ENCODE measurements at places on chromosomes 3 and 15. TPM values are rescaled to one million over a fixed set of nuclear protein-coding genes. Genes with fewer than 3 reads are reported as not detected.
A peak's percentile ranks its signal among the peaks of the same experiment; 100 is the strongest.

DNA sequence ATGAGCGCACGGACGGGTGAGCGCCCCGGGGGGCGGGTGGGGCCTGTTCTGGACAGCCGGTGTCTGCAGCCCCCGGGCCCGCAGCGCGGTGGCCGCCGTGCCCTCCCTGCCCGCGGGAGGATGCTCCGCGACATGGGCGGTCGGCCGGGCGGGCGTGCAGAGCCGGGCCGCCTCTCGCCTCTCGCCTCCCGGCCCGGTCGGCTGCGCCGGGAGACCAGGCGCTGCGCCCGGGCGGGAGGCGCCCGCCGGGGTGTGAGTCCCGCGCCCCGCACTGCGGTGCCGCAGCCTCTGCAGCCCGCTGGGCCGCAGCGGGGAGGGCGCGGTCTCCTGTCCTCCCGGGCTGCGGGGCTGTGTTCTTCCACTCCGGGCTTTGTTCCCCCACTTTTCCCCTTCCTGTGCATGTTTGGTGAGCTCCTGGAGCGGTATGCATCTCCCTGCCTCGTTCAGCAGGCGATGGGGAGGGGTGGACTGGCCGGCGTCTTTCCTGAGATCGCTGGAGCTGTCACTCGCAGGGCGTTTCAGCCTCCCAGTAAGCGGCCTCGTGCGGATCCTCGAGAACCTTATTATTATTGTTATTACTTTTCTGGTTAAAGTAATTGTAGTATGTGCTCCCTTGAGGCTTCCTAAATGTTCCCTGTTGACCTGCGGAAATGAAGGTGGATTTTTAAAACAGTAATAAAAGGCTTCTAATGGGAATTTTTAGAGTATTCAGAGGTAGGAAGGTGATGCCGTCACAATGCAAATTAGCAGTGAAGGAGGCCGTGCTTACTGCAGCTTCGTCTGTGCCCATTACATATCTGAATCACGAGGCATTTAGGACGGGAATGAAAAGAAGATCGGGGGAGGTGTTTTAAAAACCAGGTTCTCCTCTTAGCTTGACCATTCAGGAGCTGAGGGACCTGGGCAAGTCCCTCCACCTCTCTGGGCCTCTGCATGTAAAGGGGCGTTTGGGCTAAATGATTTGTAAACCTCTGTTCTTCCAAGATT lies 593 bp downstream of the TMOD2 start:
- peak; percentile 60 for ATAC-seq

DNA sequence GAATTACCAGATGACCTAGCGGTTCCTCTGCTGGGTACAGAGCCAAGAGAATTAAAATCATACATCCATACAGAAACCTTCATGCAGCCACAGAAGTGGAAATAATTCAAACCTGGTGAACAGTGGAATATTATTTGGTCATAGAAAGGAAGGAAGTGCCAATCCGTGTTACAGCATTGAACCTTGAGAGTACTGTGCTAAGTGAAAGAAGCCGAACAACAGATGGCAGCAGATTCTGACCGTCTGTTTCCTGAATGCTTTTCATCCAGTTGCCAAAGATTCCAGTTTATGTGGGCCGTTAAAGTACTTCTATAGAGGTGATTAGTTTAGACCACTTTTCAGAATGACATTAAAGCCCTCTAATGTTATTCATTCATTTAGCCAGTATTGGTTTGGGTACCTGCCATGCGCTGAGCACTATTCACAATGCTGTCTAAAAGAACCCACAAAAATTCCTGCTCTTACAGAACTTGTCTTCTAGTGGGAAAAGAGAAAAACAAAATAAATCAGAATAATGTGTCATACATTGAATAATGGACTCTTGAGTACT lies 45.8 kb upstream of the SENP5 start:
- no peak for ATAC-seq

DNA sequence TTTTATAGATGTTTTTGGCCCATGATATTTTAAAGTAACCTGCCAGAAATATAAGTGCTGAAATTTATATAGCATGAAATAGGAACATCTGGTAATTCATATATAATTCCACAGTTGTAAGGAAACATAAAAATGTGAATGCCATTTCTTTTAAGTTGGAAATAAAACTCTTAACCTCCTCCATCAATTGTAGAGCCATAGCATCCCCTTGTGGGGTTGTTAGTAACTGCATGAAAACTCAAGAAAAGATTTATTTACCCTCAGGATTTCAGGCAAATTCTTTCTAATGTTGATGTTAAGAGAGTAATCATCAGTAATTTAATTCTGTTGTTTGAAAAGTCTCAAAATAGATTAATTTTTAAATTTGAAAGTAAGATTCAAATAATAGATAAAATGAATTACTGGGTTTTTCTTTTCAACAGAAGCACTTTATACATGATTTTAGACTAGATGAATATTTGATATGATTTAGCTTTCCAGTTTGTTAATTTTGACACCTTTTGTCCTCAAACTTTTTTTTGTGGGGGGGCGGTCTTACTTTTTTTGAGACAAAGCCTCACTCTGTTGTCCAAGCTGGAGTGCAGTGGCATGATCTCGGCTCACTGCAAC lies 74.7 kb downstream of the RASA2 start:
- no peak for ATAC-seq

The KBTBD13 gene
- not detected for total RNA-seq

The DPPA4 gene
- total RNA-seq = not detected

GRCh38 chr3:113620091-113620490 lies 76.4 kb downstream of the USF3 start:
- ATAC-seq = no peak

The MYO5C gene
- 3.0 TPM for total RNA-seq

DNA sequence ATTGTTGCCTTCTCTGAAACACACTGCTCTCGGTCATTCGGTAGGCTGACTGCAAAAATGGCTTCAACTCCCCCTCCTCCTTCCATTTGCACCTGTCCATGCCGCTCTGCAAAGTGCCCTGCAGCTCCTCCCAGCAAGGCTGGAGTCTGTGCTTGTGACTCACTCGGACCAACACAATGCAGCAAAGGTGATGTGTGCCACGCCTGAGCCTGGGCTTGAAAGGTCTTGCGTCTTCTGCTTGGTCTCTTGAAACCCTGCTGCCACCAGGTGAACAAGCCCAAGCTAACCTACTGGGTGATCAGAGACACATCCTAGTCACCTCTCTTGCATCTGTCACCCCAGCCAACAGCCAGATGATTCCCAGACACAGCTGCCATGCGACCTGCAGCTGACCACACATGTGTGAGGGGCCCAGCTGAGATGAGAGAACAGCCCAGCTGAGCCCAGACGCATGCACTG lies 71.1 kb downstream of the MGLL start:
- ATAC-seq = no peak

DNA sequence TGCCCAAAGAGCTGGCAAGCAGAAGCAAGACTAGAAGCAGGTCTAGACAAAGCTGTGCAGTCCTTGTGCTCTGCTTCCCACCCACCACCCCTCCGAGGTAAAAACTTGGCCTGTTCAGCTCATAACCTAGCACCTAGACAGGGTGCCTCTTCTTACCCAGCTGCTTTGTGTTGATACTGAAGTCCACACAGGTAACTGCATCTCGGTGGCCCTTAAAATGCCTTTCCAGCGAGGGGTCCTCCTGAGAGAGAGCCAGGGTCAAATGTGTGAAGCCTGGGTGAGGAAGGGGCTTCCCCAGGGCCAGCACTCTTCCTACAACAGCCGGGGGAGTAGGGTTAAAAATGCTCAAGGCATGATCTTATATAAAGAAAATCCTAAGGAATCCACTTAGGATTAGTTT lies 3.4 kb downstream of the POC1A start:
- ATAC-seq = no peak

GRCh38 chr3:150331978-150332568 lies 76.0 kb upstream of the TSC22D2 start:
- no peak for ATAC-seq

The THSD4 gene
- total RNA-seq = 0.08 TPM

DNA sequence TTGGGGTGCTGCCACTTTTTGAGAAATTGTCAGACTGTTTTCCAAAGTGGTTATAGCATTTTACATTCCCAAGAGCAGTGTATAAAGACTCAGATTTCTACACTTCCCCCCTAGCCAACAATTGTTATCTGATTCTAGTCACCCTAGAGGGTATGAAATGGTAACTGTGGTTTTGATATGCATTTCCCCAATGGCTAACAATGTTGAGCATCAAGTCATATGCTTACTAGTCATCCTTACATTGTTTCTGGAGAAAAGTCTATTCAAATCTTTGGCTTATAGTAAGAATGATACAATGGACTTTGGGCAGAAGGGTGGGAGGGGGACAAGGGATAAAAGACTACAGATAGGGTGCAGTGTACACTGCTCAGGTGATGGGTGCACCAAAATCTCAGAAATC lies 73.3 kb downstream of the CSNK1G1 start:
- peak; percentile 26 for ATAC-seq

GRCh38 chr15:40242213-40242599 lies 3.3 kb downstream of the PAK6 start:
- no peak for ATAC-seq

DNA sequence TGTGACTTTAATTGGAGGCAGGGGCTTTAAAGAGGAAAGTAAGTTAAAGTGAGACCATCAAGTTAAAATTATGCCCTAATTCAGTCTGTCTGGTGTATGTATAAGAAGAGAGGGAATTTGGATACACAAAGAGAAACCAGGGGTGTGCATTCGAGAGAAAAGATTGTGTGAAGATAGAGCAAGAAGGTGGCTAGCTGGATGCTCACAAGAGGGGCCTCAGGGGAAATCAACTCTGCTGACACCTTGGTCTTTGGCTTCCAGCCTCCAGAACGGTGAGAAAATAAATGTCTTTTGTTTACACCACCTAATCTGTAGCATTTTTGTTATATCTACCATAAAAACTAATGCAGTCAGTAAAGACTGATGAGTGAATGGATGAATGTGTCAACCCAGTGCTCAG lies 907.3 kb upstream of the CFAP20DC start:
- no peak for ATAC-seq

The SPATA16 gene
- total RNA-seq = not detected

The OR4F15 gene
- total RNA-seq = not detected

GRCh38 chr3:171258316-171258715 lies 201.9 kb downstream of the TNIK start:
- peak; percentile 34 for ATAC-seq

The TMEM207 gene
- total RNA-seq = not detected

GRCh38 chr3:151879679-151880415 lies 6.4 kb downstream of the SUCNR1 start:
- no peak for ATAC-seq

DNA sequence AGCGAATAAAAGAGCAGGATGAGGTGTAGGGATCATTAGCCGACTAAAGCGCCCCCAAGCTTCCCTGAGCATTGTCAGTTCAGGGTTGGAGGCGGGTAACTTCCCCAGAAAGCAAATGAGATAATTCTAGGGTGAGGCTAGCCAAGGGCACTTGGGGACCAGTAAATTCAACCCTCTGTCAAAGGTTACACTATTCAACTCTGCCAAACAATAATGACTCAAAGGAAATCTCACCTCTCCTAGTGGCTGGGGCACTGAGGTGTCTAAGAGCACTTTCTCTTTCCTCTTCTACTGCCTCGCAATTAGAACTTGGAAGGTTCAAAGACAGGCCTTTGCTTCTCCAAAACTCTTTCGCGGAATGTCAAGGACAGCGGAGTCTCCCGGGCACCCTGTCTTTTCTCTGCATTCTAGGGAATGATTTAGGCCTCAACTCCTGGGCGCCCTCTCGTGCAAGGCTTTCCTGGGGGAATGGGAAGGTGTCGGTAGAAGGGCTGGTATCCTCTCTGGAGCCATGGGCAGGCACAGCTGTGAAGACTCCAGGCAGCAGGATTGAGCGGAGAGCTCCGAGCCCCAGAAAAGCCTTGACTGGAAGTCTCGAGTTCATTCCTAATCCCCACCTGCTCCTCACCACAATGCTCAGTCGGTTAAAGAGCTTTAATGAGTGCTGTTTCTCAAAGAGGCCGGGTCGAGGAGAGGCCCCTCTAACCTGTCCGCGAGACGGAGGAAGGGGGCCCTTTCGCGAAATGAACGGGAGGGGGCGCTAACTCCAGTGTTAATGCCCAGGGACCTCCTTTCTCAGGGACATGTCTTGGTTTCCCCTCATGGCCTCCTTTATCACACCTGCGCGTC lies 21.9 kb downstream of the ZIC4 start:
- ATAC-seq = no peak

The ATP8B4 gene
- total RNA-seq = 20.0 TPM

GRCh38 chr3:127387556-127388153 lies 99.8 kb upstream of the PRR20G start:
- ATAC-seq = no peak

DNA sequence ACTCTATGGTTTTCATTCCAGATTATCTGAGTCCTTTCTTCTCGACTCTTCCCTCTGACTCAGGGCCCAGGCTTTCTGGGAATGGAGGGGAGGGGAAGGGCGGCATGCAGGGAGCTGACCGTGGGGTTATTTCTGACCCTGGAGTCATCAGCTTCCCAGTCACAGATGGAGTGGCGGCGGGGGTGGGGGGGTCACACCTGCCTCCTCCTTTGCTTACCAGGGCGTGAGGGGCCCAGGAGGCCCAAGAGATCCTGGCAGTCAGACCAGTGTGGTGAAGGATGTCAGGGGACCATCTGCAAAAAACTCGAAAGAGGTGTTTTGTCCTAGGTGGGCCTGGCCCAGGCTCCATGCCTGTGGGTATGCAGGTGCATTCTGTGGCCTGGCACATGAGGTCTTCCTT lies 996 bp upstream of the XIRP1 start:
- ATAC-seq = no peak

The GYG1 gene
- 17.1 TPM for total RNA-seq

The ALDH1A2 gene
- total RNA-seq = 1.1 TPM

The PLIN1 gene
- 0.09 TPM for total RNA-seq

GRCh38 chr3:14497321-14497720 lies 42.8 kb downstream of the GRIP2 start:
- no peak for ATAC-seq

DNA sequence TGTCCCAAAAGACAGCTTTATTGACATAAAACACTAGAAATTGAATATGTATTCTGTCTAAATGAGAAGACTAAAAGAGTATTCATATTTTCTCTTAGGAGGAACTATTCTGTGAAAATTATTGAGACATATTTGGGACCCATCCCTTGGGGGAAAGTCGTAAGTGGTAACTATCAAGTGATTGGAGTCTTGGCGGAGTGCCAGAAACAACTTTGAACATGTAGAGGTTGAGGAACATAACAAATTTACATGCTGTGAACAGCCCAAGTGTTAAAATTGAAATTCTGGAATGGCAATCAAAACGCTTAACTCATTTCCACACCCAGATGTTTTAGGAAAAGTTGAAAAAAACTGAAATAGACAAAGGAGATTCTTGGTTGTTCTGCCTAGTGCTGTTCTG lies 1034.6 kb downstream of the NSUN3 start:
- no peak for ATAC-seq

The HGD gene
- total RNA-seq = 3.4 TPM

DNA sequence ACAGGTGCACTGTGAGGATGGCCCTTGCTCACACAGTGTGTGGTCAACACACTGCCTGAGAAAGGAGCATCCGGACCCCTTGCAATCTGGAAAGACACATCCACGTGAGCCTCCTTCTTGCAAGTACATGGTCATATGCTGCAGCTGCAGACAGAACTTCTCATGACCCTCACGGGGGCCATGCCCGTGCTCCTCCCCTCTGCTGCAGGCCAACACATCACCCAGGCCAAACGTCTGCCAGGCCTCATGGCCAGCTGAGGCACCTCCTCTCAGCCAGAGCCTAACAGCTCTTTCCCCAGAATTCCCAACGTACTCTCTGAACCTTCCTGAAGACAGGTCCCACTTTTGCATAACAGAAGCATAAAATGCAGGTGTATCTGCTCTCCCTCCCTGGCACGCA lies 25.3 kb downstream of the SLC41A3 start:
- no peak for ATAC-seq

GRCh38 chr3:47994180-47994579 lies 22.0 kb downstream of the MAP4 start:
- ATAC-seq = no peak

Measured in activated T-helper 17 cell treated with anti-CD3 and anti-CD28 coated beads, Interleukin-2, amount 50 U/mL, for 72 hours (primary cell).